Renal pelvis (tissue), 12 donors: ENCODE measurements at places on chromosomes 7 and 10.

DNA sequence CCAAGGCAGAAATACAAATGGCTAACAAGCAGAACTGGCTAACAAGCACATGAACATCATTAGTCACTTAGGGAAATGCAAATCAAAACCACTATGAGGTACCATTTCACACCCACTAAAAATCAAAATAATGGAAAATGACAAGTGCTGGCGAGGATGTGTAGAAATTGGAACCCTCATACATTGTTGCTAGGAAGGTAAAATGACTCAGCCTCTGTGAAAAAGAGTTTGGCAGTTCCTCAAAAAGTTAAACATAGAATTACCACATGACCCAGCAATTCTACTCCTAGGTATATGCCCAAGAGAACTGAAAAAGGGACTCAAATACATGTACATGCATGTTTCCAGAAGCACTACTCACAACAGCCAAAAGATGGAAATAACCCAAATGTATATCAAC is 52.8 kb upstream of the ANAPC16 start:
- no peak for DNase-seq

- no peak for DNase-seq
These were observed 15.4 kb downstream of the CUX1 start for GRCh38 chr7:101832685-101833375.

DNA sequence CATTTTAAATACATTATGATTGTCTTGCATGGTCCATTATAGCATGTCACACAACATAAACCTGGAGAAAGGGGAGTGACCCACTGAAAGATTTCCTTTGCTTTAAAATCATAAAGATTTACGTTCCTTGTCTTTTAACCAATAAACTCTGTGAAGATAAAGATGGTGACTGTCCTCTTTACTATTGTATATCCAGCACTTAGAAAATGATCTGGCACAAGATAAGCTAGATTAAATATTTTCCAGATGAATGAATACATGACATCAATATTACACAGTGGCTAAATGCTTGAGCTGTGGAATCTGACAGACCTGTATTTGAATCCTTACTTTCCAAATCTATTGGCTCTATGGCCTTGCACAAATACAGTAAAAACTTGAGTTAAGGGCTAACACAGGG is 938.4 kb downstream of the SORCS1 start:
- DNase-seq: no peak

GRCh38 chr10:132162590-132163277 is 24.0 kb upstream of the DPYSL4 start:
- DNase-seq: no peak

DNA sequence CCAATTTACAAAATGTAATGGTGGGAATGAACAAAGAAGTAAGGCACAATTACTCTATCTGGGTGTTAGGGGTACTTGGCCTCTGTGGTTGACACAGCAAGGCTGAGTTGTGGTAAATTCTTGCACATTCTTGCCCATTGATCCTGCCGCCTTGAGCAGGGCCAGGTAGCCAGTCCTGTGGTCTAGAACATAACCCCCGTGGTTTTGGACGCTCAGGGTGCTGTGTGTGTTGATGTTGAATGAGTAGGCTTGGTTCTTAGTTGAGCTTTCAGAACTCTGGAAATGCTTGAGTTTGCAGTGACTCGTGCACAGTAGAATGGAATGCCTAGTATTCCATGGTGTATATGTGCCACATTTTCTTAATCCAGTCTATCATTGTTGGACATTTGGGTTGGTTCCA is 42.3 kb upstream of the CDHR3 start:
- no peak for DNase-seq

DNA sequence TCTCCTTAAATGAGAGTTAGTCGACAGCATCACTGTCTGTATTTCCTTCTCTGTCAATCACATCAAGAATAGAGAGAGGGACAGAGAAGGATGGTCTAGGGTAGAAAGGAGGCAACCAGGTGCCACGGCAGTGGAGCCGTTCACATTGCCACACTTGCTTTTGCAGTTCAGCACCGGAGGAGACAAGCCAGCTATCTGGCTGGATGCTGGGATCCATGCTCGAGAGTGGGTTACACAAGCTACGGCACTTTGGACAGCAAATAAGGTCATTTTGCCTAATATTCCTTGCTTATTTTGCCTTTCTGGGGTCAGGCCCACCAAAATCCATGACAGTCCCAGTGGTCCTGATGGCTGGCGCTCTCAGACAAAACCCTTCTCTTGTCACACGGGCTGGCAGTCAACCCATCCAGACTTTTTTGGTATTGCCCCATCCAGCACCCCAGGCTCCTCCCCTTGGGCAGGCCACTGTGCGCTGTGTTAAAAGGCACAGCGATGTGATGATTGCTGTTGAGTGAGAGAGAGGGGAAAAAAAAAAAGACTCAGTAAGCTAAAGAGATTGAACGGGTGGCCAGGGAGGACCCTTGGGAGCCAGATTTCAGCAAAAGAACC is 8.4 kb downstream of the CPA2 start:
- no peak for DNase-seq

GRCh38 chr7:91569728-91570457 is 305.7 kb downstream of the FZD1 start:
- DNase-seq: peak; percentile 35

- peak; percentile 67 for DNase-seq
These were observed 45.9 kb upstream of the KCNIP2 start for GRCh38 chr10:101889256-101890210.

GRCh38 chr7:22094413-22095342 is 149.0 kb upstream of the CDCA7L start:
- DNase-seq: no peak

DNA sequence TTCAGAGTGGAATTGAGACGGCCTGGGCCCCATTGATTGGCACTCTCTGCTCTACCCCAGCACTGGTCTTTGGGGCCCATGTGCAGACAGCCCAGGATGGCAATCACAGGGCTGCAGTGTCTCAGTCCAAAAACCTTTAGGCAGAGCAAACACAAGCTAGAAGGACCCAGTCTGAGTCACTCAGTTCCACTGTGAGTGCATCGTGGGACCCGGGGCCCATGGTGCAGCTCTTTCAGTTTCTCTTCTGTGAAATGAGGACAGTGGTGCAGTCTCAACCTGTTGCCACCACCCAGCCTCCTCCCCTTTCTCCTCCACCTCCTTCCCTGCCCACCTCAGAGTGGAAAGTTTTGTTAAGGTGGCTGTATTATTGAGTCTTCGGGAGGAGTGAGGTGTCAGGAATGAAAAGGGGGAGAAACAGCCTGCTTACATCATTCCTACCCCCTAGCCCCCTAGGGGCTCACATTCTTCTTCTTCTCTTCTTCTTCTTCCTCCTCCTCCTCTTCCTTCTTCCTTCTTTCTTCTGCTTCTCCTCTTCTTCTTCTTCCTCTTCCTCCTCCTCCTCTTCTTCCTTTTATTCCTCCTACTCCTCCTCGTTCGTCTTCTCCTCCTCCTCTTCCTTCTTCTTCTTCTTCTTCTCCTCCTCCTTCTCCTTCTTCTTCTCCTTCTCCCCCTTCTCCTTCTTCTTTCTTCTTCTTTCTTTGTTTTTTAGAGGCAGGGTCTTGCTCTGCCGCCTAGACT is 19.5 kb upstream of the CARD11 start:
- no peak for DNase-seq

- DNase-seq: no peak
These were observed 4.0 kb upstream of the SLC29A4 start for GRCh38 chr7:5278766-5279165.

DNA sequence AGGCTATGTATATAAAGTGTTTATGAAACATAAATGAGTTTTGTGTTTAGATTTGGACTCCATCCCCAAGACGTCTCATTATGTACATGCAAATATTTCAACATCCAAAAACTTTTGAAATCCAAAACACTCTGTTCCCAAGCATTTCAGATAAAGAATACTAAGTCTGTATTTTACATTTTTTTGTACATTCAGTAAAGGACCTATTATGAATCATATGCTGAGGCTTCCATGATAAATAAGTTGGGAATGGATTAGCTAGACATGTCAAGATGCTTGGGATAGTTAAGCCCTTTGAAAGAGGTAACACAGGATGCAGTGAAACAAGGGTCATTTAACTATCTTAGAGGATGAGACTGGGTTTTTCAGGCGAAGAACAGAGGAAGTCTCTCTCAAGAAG is 262.9 kb downstream of the SNX13 start:
- DNase-seq: no peak

DNA sequence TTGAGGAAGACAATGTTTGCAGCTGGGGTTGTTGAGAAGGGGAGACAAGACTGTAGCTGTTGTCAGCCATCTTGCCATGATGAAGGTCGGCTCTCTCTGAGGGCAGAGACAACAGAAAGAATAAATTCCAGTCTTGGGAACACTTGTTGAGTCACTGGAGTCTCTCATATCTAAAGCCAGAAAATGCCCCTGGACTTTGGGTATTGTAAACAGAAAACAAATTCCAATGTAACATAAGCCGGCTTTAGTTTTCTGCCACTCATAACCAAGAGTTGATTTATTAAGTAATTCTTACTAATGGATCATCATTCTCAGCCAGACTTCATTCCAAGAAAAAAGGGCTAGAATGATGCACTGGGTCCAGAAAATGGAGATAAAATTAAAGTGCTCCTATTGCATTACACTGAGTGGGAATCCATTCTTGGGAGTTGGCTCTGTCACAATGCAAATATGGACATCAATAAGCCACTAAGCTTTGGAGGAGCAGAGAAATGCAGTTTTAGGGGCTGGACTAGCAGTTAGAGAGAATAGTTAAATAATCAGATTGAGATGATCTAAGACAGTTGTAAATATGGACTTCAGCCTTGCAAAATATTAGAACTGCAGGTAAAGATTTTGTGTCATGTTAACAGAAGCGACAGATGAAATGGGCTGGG is 78.9 kb downstream of the ADAM12 start:
- DNase-seq: no peak

- no peak for DNase-seq
These were observed 16.5 kb downstream of the YKT6 start for GRCh38 chr7:44217223-44217714.

DNA sequence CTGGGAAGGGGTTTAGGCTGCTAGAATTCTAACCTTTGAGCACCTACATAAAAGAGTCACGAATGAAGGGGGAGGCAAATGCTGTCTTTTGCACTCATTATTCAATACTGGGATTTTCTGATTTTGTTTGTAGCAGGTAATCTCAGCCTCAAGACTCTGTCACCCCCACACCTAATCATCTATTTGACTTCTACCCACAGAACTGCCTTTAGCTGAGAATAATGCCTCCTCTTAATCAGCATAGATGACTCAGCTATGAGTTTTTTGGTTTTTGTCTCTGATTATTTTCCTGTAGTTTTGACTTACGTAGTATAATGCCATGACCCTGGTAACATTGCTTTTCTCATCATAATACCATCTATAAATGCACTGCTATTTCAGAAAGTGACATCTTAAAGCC is 42.7 kb upstream of the CACNB2 start:
- DNase-seq: no peak

- no peak for DNase-seq
These were observed 608 bp downstream of the ENTPD7 start for GRCh38 chr10:99659868-99660366.

DNA sequence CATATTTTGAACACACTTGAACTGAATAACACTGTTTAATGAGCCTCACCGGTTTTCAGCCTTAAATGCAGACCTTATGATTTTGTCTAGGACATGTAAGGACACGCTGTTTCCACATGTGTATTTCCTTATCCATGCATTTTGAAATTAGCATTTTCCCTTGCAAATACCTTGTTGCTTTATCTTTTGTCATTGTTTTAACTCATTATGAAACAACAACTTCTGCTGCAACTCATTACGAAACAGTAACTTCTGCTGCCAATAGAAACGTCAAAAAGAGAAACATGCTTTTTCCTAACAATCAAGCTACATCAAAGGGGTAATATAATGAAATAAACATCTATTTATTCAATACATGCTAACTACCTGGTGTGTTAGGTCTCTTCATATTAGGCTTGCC is 322.0 kb downstream of the AGMO start:
- no peak for DNase-seq

DNA sequence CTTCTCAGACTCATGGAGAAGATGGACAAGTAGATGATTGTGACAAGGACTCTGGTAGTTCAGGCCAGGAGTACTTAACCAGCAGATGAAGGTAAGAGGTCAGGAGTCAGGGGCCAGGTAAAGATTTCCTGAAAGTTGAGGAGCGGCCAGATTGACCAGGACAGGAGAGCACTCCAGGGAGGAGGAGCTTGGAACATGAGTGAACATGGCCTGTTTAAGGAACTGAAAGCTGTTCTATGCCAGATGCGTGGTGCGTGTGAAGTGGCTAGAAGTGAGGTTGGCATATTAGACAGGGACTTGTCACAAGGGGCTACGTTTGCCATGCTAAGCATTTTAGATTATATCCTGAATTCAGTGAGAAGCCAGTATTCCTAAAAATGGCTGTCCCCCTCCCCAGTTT is 157.2 kb downstream of the WNT2 start:
- no peak for DNase-seq

GRCh38 chr10:12909836-12910185 is 91.7 kb downstream of the CCDC3 start:
- DNase-seq: no peak
